ENCODE measurements at places on chromosomes 12 and 14.

- no peak for DNase-seq
These were observed 103.7 kb downstream of the BCL11B start for GRCh38 chr14:99168330-99168729.

DNA sequence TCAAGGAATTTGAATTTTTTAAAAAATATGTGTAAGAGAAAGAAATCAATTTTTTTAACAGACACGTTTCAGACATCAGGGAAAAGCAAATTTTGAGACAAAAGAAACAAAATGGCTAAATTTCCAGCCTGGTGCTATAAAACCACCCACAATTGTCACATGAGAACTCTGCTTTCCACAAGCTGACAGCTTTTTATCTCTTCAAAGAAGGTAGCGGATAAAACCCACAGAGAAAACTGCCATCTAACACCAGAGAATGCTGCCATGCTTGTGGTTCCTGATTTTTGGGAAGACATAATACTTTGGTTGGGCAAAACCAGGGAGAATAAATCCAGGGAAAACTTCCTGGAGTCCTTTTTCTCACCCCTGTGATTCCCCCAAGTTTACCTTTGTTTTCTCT, 10.3 kb upstream of the ITPR2 start:
- no peak for DNase-seq

DNA sequence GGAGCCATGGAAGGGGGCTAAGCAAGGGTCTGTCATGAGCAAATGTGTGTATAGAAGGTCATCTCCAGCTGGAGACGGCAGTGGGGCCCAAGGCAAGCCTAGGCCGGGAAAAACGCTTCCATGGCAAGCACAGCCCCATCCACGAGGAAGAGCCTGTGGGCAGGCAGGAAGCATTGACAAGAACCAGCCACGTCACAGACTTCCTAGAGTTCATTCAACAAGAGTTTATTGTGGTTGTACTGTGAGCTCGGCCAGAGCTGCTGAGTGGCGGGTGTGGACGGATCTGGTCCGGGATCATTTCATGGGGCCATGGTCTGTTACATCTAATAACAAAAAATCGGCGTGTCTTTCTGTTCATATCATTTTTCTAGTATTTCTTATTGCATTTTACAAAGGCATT, 311.7 kb downstream of the TMEM121 start:
- DNase-seq: no peak

DNA sequence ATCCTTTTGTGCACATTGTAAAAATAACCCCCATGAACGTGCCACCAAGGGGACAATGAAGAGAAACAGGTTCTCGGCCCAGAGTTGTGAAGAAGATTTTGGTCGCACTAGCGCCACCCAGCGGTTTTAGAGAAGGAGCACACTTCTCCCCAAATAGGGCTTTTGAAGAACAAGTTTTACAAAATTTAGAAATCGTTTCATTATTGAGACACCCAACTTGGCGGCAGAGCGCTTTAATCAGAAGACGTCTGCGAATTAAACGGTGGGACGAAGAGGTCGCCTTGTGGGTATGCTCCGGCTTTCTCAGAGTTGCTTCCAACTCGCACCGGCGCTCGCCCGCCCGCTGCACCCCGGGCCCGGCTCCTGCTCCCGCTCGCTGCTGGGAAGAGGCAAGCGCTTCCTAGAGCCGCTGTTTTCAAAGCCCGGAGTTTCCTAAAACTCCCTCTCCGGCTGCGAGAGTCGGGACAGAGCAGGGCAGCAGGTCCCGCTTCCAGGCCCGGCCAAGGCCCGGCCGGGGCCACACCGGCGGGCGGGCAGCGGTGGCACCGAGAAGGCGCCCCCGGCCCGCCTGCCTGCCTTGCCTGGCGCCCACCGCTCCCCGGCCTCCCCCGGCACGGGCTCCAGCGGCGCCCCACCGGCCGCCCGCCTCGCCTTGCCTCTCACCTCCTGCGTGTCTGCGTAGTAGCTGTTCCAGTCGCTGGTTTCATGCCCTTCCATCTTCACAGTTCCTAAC, 645 bp downstream of the FOXA1 start:
- no peak for DNase-seq

- DNase-seq: no peak
These were observed 1500.7 kb upstream of the FLRT2 start for GRCh38 chr14:84029246-84029645.

GRCh38 chr12:115962216-115962615, 315.3 kb downstream of the MED13L start:
- no peak for DNase-seq

DNA sequence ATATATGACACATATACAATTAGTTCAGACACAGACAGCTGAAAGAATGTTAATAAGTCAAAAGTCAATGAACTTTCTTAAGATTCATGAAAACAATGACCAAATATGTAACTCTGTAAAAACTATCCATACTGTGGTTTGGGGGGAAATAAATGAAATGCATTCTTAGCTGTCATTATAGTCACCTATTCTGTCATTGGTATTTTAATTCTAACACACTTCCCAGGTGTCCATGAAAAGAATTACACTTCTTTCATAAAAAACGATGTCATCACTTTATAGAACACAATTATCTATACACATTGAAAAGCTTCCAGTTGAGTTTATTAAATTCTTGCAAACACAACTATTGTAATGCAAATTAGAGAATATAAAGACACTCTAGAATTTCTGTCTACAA, 35.8 kb downstream of the PPFIA2 start:
- DNase-seq: no peak

GRCh38 chr12:109542876-109543275, 30.4 kb downstream of the MMAB start:
- no peak for DNase-seq

DNA sequence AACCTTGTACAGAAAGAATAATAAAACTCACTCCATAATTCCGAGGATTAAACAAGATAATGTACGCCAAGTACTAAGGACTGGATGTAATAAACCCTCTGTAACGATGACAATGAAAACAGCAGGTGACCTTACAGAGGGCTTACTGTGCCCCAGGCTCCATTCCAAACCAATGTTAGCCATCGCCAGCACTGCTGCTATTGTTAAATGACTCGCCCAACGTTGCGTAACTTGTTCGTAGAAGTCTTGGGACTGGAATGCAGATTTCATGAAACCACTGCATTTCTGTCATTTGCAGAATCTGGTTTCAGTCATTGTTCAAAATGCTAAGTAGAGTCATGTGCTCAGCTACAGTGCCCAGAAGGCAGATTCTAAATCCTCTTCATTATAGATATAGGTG, 728 bp upstream of the STON2 start:
- DNase-seq: no peak

DNA sequence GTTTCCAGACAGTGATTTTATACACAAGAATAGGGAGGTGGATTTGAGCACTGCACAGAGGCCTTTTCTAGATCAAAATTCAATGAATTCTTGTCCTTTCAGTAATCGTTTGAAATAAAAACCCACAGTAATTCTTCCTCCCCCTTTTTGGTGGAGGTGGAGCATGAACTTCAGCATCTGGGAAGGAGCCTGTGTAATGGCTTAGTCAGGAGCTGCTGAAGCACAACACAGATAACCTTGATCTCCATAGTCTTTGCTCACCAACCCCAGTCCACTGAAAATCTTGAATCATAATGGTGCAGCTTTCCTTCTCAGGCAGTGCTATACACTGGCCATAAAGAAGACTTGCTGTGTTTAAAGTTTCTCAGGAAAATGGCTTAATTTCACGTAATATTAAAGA, 6.4 kb upstream of the TBPL2 start:
- DNase-seq: no peak

DNA sequence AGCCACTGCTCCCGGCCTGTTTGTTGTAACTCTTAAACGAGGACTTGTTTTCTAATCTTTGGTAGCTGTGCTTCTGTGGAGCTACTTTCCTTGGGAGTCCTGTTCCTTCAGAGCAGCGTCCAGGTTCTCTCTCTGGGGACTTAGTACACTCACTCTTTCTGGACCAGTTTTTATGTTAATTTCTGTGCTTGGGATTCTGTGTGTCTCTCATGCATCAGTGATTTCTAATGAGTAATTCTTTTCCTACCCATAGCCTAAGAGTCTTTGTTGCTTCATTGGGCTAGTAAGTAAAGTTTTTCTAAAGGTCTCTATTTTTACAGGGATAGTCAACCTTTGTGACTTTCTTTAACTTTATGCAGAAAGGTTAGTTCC, 289.3 kb downstream of the FBXL14 start:
- no peak for DNase-seq

GRCh38 chr14:54329082-54329695, 67.6 kb upstream of the CDKN3 start:
- DNase-seq: no peak

- no peak for DNase-seq
These were observed 10.9 kb downstream of the EVL start for GRCh38 chr14:100076133-100076532.

DNA sequence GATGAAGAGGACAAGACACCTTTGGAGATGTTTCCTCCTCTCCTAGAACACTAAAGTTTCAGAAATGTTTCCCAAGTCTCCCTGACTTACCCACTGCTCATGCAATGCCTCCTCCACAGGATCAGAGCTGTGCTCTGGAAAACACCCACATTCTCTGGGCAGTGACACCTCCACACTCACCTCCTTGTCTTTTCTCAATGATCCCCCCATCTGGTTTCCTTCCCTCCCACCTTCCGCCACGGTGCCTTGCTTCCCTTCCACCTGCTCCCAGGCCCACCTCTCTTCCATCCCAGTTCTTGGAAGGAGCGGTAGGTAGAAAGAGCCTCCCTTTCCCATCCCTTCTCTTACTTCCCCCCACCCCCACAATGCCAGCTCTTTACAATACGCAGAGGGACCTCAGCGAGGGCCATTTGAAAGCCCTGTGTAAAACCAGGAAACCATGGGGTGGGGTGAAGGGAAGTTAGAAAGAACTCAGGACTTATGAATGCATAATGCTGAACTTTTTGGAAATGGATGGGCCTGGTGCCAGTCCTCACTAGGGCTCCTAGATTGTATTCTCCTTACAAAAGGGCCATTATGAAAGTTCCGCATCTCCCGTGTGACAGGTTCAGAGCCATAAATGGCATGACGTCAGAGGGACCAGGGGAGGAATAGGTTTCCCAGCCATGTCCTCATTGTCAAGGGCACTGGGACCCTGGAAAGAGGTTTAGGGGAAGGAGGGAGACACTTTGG, 12.8 kb downstream of the FBLN5 start:
- DNase-seq: no peak

DNA sequence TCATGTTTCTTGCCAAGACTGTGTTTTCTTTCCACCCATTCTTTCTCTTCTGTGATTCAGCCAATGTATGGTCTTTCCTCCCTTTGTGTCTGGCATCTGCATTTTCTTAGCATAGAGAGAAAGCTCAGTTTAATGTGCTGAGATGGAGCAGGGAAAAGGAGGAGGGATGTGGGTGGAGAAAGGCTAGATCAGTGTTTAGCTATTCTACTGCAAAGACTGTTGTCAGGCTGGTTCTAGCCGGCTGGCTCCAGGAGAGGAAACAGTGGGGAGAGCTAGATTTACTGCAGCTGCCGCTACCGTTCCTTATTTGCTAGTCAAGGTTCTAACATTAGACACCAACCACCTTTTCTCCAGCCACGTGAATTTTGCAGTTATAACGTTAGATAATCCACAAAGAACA, 5.2 kb upstream of the RIMKLB start:
- no peak for DNase-seq

- DNase-seq: no peak
These were observed 56.8 kb downstream of the CDK17 start for GRCh38 chr12:96343347-96343954.

- DNase-seq: no peak
These were observed 300.0 kb downstream of the AEBP2 start for GRCh38 chr12:19739195-19739776.

- no peak for DNase-seq
These were observed 192.4 kb downstream of the DICER1 start for GRCh38 chr14:94964931-94965330.

DNA sequence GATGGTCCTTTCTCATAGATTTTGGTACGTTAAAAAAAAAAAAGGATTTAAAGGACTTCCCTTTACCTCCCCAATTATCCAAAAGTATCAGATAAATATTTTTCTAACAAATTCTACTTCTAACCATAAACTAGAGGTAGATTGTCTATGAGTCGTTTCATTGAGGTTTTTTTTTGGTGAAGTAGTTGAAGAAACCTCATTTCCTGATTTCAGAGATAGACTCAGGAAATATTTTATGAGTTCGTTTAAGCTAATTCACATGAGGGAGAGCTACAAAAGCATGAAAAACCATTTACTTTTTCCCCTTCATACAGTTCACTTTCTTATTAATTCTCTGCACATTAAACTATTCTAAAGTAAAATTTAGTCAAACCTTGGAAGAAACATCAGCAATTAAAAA, 112.5 kb downstream of the RALGAPA1 start:
- DNase-seq: no peak

DNA sequence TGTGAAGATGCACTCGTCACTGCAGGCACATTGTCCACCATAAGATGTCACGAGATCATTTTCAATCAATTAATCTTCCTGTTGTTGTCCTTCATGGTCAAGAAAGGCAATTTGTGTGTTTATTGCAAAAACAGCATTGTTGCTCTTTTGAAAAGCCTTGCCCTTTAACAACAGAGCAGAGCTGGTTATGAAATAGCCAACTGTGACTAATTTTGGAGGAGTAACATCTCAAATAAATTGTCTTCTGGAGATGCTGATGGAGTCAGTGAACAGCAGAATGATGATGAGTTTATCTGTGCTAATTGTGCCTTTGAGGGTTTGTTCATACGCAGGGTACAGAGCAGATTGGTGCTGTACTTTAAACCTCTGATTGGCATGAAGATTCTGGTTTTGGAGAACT, 88.3 kb upstream of the E2F7 start:
- DNase-seq: no peak

DNA sequence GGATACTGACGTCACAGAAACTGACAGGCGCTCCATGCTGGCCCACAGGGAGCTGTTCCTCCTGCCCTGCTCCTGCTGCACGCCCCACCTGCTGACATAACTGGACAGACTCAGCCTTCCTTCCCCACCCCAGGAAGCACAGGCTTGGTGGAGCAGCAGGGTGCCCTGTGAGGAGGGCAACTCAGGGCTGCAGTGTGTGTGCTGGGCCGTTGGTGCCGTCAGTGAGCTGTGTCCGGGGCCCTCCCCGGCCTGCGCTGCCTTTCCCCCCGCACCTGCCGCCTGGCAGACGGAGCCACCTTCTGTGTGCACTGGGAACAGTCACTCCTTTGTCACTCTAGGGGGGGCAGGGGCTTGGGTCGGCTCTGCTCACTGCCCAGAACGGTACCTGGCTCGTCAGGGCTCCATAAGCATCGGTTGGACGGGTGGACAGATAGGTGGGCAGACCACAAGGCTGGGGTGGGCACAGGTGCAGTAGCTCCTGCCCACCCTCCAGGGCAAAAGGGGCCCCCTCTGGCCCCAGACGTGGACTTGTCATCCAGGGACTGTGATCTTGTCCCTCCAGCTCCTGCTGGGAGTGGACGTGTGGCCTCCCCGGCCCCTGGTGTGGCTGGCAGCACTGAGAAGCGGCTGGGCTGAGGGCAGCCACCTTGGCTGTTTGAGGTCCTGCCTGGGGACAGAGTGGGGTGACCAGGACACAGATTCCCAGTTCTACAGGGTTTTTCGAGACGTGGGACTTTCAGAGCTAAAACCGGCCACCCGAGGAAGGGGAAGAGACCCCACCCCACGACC, 32.8 kb downstream of the FBRSL1 start:
- no peak for DNase-seq

All from stimulated activated CD4-positive, alpha-beta T cell treated with anti-CD3 and anti-CD28 coated beads, Interleukin-2, amount 100 ng/mL, for 4 hours (primary cell).